ENCODE measurements at places on chromosomes 6 and 20.

GRCh38 chr6:2197177-2197671 is 48.2 kb downstream of the GMDS start:
- no peak for DNase-seq

- DNase-seq, result no peak
Observed at GRCh38 chr6:10540073-10540746, 19.1 kb downstream of the GCNT2 start.

GRCh38 chr20:47620808-47621805 is 119.4 kb downstream of the NCOA3 start:
- DNase-seq, result no peak

DNA sequence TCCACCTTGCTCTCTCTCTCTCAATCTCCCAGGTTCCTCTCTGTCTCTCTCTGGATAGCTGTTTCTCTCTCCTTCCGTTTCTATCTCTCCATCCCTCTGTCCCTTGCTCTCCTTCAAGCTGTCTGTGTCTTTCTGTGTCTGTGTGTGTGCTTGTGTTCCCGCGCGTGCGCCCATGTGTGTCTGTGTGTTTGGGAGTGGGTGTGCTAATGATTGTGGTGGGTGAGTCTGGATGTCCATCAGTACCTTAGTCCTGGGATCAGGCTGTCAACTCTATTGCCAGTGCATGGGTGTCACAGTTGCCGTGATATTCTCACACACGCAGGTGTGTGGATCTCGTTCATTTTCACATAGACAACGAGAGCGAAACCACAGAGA is 1380.6 kb upstream of the DEFB115 start:
- no peak for DNase-seq

DNA sequence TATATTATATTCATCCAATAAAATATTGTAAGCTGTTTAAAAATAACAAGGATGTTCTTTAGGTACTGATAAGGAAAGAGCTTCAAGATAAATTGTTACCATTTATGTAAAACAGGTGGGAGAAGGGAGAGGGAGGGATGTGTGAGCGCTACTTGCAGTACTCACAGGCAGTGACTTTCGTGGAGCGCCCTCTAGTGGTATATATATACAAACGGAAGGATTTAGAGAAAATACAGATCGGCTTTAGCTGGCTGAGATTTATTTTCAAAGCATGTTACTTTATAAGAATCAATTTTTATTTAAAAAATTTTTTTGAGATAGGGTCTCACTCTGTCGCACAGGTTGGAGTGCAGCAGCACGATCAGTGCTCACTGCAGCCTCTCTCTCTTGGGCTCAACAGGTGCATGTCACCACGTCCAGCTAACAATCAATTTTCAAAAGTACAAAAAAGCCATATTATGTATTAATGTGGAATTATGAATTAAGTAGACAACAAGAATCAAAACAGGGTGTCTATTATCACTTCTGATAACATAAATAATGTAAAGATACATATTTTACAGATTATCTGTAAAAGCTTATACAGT is 3.3 kb upstream of the MOG start:
- DNase-seq, result peak; percentile 40

DNA sequence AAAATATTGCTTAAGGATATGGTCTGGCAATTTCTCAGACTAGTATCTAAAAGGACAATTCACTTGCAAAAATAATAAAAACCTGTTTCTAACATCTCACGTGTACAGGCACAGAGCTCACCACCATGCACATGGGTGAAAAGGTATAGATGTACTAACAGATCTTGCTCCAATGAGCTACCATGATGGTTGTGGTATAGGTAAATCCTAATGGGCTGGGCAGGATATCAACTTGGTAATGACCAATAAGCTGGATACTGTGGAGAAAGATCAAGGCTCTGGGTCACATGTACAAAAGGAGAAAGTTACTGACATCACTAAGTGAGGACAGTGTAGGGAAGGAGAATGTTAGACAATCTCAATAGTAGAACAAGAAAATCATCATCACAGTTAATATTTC is 111.0 kb upstream of the NUP153 start:
- no peak for DNase-seq

GRCh38 chr6:87196275-87196842 is 41.0 kb downstream of the ZNF292 start:
- no peak for DNase-seq

DNA sequence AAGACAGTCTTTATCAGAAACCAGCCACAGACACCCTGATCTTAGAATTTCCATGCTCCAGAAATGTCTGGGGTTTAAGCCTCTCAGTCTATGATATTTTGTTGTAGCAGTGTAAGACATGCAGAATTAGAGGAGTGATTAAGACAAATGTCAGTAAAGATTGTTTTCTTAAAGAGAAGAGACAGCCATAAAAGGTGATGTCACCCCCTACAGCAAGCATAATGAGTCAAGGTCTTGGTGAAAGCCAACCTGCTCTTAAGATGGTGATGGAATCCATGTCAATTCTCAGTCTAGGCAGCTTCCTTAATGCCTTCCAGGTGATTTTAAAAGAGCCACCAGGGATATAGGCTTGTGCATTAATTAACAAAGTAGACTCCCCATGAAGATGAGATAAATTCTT is 849.9 kb upstream of the EPHA7 start:
- no peak for DNase-seq

DNA sequence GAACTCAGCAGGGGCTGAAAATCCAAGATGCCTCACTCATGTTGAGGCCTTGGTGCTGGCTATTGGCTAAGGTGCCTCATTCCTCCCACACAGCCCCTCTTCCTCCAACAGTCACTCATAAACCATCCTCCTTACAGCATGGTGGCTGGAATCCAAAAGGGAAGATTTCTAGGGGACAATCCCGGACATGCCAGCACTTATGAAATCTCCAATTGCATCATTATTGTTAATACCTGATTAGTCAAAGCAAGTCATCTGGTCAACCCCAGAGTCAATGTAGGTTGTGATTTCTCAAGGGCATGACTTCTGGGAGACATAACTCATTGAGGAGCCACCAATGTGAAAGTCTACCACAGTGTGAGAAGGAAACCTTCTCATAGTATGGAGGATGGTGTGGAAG is 506.6 kb upstream of the NOX3 start:
- DNase-seq, result no peak

GRCh38 chr6:96787846-96788580 is 49.3 kb downstream of the GPR63 start:
- no peak for DNase-seq

GRCh38 chr6:136586295-136586694 is 36.1 kb upstream of the MAP7 start:
- DNase-seq, result no peak

- no peak for DNase-seq
Observed at GRCh38 chr6:157879034-157879872, 56.2 kb downstream of the SNX9 start.

DNA sequence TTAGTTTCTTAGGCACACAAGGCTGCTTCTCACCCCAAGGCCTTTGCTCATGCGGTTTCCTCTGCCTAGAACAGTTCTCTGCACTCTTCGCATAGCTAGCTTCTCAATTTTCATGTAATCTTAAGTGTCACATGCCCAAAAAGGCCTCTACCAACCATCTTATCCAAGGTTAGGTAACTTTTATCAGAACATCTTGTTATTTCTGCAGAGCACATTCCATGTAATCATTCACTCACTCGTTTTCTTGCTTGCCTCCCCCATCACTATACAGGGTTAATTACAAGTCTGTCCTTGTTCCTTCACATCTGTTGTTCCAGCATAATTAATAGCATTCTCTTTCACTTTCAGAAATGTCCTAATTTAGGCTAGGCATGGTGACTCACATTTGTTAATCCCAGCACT is 53.8 kb downstream of the NCOA6 start:
- DNase-seq, result no peak

- no peak for DNase-seq
Observed at GRCh38 chr6:111666847-111667246, 61.2 kb upstream of the TRAF3IP2 start.

GRCh38 chr6:135217663-135218062 is 36.6 kb downstream of the MYB start:
- no peak for DNase-seq

DNA sequence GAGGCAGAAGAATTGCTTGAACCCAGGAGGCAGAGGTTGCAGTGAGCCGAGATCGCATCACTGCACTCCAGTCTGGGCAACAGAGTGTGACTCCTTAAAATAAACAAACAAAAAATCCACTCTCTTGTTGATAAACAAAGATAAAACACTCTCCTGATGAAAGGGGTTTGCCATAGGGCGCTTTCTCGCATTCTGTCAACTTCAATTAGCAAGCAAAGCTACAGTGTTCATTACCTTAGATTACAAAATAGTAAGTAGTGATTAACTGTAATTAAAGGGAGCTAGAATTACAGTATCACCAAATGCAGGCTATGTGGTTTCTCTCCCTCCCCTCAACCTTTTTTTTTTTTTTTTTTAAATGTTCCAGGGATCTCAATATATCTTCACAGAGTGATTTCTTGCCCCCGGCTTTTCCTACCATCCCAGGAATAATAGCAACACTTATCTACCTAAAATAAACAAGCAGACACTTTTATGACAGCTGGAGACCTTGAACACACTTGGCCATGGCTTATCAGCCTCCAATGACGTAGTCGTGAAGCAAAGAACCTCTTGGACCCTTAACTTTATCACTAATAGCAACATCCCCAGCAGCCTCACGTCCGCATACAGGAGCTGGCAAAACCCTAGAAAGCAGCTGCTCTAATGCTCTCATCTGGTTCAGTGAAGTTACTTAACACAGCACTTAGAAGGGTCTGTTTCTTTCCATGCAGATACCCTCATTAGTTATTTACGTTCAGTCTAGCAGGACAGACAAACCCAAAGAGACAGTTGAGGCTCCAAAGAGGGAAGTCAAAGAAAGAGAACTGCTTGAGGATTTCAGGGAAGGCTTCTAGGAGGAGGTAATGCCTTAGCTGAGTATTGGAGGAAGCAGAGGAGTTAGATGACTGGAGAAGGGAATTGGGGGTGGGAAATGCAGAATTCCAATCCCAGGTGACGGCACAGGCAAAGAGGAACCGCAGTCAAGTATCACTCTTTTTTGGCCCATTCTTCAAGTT is 37.9 kb upstream of the NEDD9 start:
- DNase-seq, result no peak

DNA sequence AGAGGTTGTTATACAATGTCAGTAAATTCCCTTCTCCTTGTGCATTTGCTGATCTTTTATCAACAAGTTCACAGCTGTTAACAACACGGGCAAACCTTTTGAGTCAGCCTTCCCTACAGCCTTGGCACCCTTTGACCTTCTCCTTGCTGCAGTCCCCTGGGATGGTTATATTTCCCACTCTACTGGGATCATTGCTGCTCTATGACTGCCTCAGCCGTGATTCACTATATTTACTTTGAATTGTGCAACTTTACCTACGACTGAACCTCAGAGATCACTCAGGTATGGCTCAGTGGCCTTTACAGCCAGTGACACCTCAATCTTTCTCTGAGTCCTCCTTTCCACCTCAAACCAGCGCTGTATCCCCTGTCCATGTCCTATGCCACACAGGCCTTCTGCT is 1293.3 kb downstream of the EPHA7 start:
- DNase-seq, result no peak

GRCh38 chr6:48766349-48766748 is 655.4 kb upstream of the PTCHD4 start:
- DNase-seq, result no peak

- DNase-seq, result no peak
Observed at GRCh38 chr20:49948178-49948577, 12.0 kb downstream of the RNF114 start.

DNA sequence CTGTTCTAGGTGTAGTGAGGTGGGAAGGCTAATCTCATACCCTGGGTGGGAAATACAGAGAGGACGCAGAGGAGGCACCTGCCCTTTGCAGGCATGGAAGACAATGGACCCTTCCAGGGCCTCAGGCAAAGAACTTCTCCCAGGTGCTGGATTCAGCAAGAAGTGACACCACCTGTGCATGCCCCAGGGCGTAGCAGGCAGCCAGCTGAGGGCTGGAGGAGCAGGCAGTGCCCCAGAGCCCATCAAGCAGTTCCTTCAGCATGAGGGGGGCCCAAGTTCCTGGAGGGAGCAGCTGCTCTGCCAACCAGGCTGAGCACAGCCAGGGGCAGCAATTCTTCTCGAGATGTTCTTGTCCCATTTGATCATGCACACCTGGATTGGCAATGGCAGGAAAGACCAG is 170.3 kb upstream of the PDE10A start:
- no peak for DNase-seq

- no peak for DNase-seq
Observed at GRCh38 chr6:14921878-14922671, 323.8 kb upstream of the JARID2 start.
